RWPE2 (cell line): ENCODE measurements at places on chromosomes 2 and 18.
A peak's percentile ranks its signal among the peaks of the same experiment; 100 is the strongest.

- H3K36me3 ChIP-seq = no peaks in the 10 kb centered on the region
- H3K27ac ChIP-seq = no peak overlapping the region
- peaks cover 9% of the 10 kb centered on the region for H3K4me1 ChIP-seq
- no peak overlapping the region for H3K4me3 ChIP-seq
- DNase-seq = no peak
Observed at GRCh38 chr18:22221350-22221749, 52.0 kb downstream of the GATA6 start.

DNA sequence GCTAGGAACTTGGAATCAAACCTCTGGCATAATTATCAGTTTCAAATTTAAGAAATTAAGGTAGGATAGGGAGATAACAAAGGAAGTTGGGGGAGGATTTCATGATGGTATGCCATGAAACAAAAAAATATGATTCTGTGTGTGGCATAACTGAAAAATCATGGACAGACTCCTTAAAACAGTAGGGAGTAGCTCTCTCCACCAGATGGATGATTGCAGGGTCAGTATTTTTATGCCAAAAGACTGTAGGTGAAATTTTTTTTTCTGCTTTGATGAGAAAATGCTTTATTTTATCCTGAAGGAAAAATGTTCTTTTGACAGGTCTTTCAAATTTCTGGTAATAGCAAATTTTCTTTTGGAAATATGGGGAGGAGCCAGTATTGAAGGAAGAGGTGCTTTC is 94.3 kb downstream of the TRABD2A start:
- peaks cover 9% of the 10 kb centered on the region for H3K4me1 ChIP-seq
- H3K4me3 ChIP-seq = no peak overlapping the region
- H3K27me3 ChIP-seq = no peaks in the 10 kb centered on the region

GRCh38 chr2:69774984-69775982 is 33.3 kb downstream of the ANXA4 start:
- H3K36me3 ChIP-seq = no peaks in the 10 kb centered on the region
- H3K4me3 ChIP-seq = no peak overlapping the region
- H3K27ac ChIP-seq = no peak overlapping the region
- DNase-seq = no peak
- H3K4me1 ChIP-seq = peaks cover 22% of the 10 kb centered on the region

- no peak for DNase-seq
- peaks cover 28% of the 10 kb centered on the region for H3K4me1 ChIP-seq
- no peaks in the 10 kb centered on the region for H3K27me3 ChIP-seq
- peaks cover 49% of the 10 kb centered on the region for H3K36me3 ChIP-seq
- H3K27ac ChIP-seq = peak overlapping the region; percentile 23
Observed at GRCh38 chr2:36572719-36573059, 25.3 kb downstream of the FEZ2 start.

- no peak for DNase-seq
- H3K4me1 ChIP-seq = no peaks in the 10 kb centered on the region
- no peak overlapping the region for H3K4me3 ChIP-seq
- no peaks in the 10 kb centered on the region for H3K36me3 ChIP-seq
- H3K27me3 ChIP-seq = no peaks in the 10 kb centered on the region
Observed at GRCh38 chr18:50027996-50028395, 167.0 kb downstream of the MYO5B start.

DNA sequence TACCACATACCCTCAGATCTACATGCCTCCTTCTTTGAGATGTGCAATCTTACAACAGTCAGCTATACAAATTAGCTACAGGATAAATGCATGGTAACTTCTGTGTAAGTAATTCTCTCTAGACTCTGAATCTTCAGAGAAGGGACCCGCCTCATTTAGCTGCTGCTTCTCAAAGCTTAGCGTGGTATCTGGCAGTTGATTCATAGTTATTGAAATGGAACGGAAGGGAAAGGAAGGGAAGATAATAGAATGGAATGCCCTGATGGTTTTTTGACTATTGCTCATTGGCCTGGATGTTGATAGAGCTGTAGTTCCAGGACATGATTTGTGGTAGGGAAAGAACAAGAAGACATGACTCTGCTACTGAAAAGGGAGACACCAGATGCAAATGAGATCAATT is 498.1 kb upstream of the CRIM1 start:
- no peak overlapping the region for H3K4me3 ChIP-seq
- H3K27ac ChIP-seq = no peak overlapping the region
- no peaks in the 10 kb centered on the region for H3K4me1 ChIP-seq
- no peaks in the 10 kb centered on the region for H3K36me3 ChIP-seq
- H3K27me3 ChIP-seq = no peaks in the 10 kb centered on the region

DNA sequence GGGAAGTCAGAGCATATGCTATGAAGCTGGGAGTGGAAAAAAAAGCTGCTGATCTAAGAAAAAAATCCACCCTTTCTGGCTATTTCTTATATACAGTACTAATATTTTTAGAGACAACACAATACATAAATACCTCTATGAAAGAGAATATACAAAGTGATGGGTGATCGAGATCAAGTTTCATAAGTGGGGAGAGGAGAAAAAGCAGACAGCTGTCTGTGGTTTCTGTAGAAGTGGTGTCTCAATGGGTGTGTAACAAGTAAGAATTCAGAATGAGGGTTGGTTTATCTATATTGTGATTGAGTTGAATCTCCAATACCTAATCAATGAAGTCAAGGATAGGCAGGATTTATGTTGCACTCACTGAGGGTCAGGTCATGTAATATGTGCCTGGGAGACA is 191.0 kb downstream of the HNMT start:
- H3K27ac ChIP-seq = no peak overlapping the region
- no peaks in the 10 kb centered on the region for H3K27me3 ChIP-seq
- H3K36me3 ChIP-seq = no peaks in the 10 kb centered on the region
- H3K4me3 ChIP-seq = no peak overlapping the region
- no peak for DNase-seq
- H3K4me1 ChIP-seq = no peaks in the 10 kb centered on the region
